Activated T-helper 2 cell treated with anti-CD3 and anti-CD28 coated beads, Interferon-gamma antibody, Interleukin-2, Interleukin-4, amounts not matched to agents 10 μg/mL and 5 μg/mL and 100 μg/mL, durations not matched to agents 14 hours and 24 hours and 36 hours (primary cell): ENCODE measurements at places on chromosomes 12 and 14. TPM values are rescaled to one million over a fixed set of nuclear protein-coding genes. Genes with fewer than 3 reads are reported as not detected.

Gene P2RX2
- not detected in 2 replicates for total RNA-seq

Gene LGR5
- not detected in 2 replicates for total RNA-seq

Gene APAF1
- total RNA-seq: 28.3 and 31.2 TPM in 2 replicates

Gene LHX5
- not detected in 2 replicates for total RNA-seq

Gene CEP170B
- 8.5 TPM in 2 replicates for total RNA-seq

Gene RPS26
- 43.9 and 45.2 TPM in 2 replicates for total RNA-seq

Gene KRT77
- total RNA-seq: not detected in 2 replicates

GRCh38 chr14:23366426-23366921 lies 1.5 kb upstream of the EFS start:
- no peak for DNase-seq

- DNase-seq: no peak
Measured at GRCh38 chr12:57096099-57096572, 7.2 kb downstream of the NAB2 start.

- no peak for DNase-seq
Measured at GRCh38 chr14:22427771-22428231, 161.2 kb downstream of the DAD1 start.

DNA sequence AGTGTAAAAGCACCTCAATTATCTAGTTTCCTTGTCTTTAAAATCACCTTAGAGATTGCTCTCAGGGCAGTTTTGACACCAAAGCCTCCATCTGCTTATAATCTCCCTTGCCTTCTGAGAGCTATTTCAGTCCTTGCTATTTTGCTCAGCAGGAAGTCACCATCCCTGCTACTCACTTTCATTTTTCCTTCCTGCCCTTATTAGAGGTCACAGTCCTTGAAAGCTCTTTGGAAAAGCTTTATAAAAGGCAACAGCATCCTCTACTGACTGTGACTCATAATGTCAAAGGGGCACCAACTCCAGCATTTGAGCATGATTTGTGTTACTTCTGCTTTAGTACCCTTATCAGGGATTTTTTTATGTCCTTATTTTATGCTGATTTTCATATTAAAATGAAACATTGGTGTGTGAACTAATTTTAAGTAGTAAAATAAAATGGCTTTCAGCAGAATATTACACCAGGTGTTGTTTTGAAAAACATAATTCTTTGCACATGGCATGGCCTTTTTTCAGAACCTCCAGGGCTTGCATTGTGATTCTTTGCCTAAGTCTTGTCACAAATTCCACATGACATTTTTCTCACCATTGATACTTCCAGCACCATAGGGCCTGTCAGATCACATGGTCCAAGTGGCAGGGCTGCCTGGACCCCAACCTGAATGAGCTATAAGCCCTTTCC lies 213.0 kb downstream of the ADAMTS20 start:
- no peak for DNase-seq

- no peak for DNase-seq
Measured at GRCh38 chr12:66694666-66695613, 16.1 kb upstream of the GRIP1 start.

- no peak for DNase-seq
Measured at GRCh38 chr14:92565040-92565717, 51.6 kb downstream of the RIN3 start.

DNA sequence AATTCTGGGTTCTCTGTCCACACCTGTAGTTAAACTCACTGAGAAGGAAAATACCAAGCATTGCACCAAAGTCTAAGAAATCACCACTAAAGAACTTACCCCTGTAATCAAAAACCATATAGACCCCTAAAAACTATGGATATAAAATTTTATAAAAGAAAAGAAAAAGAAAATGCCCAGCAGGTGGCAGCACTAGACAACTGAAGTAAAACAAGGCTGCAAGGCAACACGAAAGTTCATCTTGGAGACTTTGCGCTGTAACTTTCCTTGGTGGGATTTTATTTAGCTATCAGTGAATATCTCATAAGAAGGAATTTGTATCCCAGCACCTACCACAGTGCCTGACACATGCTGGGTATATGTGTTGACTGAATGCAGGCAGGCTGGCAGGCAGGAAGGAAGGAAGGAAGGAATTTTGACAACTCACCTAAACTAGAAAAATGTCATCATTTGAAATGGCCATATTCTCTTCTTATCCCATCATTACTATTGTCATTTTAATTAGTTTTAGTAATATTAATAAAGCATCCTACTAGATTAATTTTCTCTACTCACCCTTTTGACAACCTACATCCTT lies 68.2 kb upstream of the ETV6 start:
- peak; percentile 32 for DNase-seq

GRCh38 chr14:34733245-34733644 lies 18.9 kb upstream of the CFL2 start:
- no peak for DNase-seq

DNA sequence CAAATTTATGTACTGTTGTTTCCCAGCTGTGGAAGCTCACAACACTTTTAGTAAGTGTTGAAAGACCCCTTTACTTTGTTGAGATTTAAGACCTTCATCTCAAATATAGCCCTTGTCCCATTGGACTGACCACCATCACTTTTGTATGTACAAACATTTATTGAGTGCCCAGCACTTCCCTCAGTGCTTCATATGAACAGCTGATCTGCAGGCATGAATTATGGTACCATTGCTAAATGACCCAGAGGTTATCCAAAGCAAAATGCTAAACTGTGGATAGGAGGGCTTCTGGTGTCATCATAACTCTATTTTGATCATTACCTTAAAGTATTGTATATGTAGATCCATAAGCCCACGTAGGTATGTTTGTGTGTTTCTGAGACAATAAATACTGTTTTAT lies 285.7 kb upstream of the RGS6 start:
- DNase-seq: no peak

DNA sequence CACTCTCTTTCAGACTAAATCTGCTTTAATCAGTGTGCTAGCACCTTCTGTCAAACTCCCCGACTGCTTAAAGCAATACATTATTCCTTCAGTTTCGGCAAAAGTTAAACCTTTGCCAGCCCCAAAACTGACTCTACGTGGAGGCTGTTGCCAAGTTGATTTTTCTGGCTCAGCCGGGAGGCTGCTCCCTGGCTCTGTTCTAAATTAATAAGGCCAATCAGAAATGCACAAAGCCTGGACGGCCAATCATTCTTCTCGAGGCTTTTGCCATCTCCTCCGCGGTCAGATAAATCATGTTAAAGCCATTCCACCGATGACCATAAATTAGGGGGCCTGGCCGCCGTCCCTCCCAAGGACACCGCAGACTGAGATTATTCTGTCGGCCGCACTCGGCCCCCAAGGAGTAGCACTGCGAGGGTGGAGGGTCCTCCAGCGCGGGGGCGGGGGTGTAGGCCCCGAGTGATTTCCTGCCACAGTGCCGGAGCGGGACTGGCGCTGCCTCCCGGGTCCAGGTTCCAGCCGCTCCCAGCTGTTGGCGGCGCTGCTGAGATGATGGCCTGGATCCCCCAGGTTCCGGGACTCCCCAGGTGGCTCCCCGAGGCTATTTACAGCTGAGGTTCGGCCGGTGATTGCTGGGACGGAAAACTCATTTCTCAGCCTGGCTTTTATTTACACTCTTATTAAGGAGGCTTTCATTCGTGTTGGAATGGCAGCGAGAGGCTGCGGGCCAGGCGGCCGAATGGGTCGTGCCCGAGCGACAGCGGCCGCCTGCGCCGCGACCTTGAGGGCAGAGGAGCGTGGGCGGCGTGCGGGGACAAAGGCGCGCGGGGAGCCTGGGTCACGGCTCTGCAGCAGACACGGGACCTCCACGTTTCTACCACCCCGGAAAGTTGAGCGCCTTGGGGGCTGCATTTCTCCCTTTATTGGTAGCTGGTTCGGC lies 165.1 kb downstream of the MON2 start:
- no peak for DNase-seq

GRCh38 chr12:53058674-53059433 lies 9.0 kb downstream of the TNS2 start:
- DNase-seq: no peak

DNA sequence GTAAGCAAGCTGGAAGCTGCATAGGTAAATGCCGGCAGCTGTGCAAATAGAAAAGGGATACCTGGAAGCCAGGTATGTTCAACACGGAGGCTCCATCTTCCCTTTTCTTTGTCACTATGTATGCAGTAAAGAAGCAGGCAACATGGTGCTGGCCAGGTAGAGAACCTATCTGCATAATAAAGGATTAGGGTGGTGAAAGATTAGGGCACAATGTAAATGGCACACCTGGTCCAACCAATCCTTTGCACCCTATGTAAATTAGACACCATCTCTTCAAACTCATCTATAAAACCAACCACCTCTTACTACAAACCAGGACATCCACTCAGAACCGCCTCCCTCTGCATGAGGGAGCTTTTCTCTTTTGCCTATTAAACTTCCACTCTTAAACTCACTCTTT lies 32.3 kb downstream of the RPS29 start:
- DNase-seq: no peak

DNA sequence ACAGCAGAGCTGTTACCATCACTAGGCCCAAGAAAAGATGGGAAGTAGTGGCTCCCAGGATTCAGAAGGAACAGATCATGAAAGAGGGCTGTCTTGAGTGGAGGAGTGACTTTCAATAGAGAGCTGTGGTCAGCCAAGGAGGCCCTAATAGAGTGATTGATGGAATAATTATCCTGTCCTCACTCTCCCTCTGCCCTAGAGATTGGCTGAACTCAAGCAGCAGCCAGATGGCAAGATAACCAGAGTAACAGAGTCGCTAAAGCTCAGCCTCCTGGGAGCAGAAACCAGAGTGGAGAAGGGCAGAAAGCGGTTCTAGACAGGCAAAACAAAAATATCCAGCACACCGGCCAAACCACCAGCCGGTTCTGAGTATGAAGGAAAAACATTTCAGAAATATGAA lies 23.1 kb downstream of the GMFB start:
- DNase-seq: no peak

- no peak for DNase-seq
Measured at GRCh38 chr12:13373131-13373530, 176.6 kb downstream of the EMP1 start.

DNA sequence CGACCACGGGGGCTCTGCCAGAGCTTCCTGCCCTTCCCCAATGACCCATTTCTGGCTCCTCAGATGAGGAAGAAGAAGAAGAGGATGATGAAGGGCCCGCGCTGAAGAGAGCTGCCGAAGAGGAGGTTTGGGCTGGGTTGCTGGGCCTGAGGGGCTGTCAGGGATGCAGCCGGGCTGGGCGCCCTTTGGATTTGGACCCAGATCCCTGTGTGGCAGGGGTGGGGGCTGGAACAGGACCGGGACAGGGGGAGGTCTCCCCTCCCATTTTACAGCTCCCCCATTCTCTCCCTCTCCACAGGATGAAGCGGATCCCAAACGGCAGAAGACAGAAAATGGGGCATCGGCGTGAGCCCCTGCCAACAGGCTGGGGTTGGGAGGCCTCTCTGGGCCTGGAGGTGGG lies 2.2 kb upstream of the LAG3 start:
- DNase-seq: no peak

DNA sequence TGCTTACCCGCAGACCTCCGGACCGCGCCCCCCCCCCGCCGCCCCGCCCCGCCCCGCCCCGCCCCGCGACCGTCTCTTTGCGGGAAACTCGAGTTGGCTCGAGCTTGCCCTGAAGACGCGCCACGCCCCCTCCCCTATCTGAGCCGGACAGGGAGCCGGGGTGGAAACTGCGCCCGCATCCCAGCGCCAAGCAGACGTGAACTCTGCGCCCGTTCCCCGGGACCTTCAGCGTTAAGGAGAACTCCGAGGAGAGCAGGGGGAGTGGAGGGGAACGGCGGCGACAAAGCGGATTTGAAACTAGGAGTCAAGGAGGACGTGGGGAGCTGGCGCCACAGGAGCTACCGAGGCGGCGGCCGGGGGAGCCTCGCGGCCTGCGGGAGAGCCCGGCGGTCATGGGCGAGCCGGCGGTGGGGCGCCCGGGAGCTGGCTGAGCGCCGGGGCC lies at the start of gene KCNK13:
Gene KCNK13, plus strand, starts transcription at position 310 of the 442 bp plus-strand sequence. CDS start 212 bp downstream, outside the sequence.
- no peak for DNase-seq

GRCh38 chr12:126558219-126558618 lies 1493.0 kb downstream of the AACS start:
- no peak for DNase-seq

GRCh38 chr14:37900561-37900960 lies 305.1 kb downstream of the TTC6 start:
- no peak for DNase-seq

DNA sequence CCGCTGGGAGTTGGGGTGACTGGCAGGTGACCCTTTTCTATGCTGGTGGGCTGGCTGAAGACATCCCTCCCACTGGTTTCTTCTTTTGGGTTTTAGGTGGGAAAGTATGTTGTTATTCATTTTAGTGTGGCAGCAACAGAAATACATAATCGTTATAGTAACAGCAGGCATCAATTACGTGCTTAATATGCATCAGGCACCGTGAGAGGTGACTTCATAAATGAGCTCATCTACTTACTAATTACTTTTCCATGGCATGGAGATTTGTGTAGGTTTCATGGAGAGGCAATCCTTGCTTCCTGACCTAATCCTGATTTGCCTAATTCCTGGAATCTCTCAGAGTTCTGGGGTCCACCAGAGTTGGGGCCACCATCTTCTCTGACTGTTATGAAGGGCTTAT lies 13.4 kb upstream of the CELA1 start:
- no peak for DNase-seq

DNA sequence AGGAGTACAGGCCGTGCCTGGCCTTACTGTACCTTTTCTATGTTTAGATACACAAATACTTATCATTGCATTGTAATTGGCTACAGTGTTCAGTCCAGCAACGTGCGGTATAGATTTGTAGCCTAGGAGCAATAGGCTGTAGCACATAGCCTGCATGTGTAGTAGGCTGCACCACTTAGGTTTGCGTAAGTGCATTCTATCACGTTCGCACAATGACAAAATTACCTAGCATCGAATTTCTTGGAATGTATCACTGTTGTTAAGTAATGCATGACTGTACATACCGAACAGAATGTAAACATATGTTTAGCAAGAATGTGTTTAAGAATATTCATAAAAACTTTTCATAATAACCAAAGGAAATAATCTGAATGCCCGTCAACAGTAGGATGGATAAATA lies 31.9 kb downstream of the VRTN start:
- no peak for DNase-seq

DNA sequence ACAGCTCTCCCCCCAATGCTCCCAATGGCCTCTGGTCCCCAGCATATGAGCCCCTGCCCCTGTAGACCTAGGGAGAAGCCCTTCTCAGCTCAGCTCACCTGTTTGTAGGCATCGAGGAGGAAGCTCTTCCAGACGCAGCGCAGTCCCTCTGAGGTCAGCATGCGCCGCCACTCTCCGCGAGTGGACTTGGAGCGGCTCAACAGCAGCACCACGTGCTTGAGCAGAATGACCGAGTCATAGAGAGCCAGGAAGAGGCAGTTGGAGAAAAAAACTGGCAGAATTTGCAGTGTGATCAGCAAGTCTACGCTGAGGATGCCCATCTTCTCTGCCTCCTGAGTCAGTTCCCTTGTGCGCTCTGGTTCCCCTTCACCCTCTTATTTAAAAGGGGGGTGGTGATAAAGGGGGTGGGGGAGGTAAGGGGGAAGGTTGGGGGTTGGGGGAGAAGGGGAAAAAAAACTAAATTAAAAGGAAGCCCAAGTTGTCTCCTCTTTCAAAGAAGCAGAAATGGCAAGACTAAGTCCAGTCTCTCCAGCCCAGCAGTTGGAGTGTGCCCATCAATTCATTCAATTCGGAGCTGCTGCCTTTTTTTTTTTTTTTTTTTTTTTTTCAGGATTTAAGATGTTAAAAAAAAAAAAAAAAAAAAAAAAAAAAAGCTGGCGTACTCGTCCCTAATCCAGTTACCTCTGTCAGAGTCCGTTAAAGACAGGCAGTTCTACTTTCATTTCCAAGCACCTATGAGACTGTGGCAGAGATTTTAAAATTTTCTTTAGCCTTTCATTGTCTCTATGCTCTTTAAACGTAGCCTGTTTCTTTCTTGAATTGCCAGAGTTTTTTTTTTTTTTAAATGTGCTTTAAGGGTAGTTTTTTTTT lies at the start of gene DIO2:
Gene DIO2, minus strand, starts transcription at position 352 of the 870 bp plus-strand sequence. Its CDS starts 32 bp downstream, at position 320.
- DNase-seq: no peak
